Neural progenitor cell (in vitro differentiated cells): ENCODE measurements at places on chromosomes 11 and 22.

DNA sequence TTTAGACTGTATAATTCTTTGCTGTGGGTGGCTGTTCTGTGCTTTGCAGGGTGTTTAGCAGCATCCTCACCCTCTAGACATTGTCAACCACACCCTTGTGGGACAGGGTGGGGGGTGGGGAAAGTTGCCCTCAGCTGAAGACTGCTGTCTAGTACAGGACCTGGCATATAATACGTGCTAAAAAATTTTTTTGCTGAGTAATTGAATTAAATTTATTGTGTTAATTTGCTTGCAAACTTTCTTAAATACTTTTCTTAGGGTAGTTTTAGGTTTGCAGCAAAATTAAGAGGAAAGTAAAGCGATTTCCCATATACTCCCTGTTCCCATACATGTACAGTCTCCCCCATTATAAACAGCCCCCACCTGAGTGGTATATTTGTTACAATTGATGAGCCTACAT is 268.5 kb downstream of the SOX6 start:
- DNase-seq: no peak

DNA sequence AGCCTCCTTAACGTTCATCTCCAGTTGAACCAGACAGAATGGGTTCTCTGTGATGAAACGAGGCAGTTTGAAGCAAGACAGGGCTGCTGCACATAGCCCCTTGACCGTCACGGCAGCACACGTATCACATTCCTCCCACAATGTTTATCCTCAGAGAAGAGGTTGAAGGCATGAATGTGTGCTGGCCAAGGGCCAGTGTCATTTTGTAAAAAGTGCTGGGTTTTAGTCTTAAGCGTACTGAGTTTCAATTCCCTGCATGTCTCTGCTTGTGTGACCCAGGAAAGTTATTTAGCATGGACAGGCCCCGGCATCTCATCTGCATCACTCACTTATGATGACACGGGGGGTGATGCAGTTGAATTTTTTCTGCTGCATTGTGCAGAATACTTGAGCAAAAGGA is 31.6 kb downstream of the TTC12 start:
- DNase-seq: no peak

- DNase-seq: no peak
Measured at GRCh38 chr11:105032495-105032894, 2.4 kb downstream of the CASP1 start.

DNA sequence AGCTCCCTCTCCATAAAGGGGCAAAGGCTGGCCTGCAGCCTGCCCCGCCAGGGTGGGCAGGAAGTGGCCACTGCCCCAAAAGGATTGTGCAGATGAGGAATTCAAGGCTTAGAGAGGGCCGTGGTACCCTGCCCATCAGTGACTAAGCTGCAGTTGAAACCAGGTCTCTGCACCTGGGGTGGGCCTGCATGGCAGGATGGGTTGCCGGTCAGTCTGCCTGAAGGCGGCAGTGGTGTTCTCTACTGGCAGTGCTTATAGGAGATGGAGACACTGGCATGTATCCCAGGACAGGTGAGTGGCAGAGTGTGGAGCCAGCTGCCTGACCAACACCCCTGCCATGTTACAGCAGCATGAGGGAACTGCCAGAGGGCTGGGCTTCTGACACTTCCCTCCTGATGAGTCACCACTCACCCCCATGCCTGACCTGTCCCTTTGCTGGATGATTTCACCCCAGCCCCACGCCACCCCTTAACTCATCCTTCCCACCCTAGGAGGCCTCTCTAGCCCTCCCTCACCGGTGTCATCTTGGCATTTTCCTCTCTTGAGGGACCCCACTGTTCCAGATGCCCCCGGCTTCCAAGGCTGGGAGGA is 70.2 kb upstream of the LMO1 start:
- DNase-seq: peak; percentile 81
